ENCODE measurements at places on chromosomes 3 and 15.

DNA sequence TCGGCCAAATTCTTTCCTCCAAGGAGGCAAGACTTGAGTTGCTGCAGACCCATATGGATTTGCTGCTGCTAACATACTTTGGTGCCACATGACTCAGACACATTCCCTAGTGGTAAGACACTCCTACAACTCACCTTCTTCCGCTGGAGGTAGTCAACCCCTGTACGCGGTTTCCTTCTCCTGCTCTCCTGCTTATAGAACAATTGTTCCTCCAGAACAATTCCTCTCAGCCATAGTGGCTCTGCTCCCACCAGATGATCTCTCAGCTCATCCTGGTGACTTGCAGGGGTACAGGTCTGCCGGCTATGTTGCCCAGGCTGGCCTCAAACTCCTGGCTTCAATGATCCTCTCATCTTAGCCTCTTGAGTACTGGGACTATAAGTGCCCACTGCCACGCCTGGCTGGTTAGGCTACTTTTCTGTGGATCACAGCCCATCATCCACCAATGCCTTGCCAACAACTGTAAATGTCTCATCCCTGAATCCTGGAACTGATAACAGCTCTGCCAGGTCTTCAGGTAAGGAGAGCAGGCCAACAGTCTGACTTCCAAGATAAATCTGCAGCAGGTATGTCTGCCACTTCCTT, 2.4 kb upstream of the CXCR6 start:
- DNase-seq = no peak

GRCh38 chr3:49237344-49237743, 39.7 kb downstream of the C3orf62 start:
- no peak for DNase-seq

DNA sequence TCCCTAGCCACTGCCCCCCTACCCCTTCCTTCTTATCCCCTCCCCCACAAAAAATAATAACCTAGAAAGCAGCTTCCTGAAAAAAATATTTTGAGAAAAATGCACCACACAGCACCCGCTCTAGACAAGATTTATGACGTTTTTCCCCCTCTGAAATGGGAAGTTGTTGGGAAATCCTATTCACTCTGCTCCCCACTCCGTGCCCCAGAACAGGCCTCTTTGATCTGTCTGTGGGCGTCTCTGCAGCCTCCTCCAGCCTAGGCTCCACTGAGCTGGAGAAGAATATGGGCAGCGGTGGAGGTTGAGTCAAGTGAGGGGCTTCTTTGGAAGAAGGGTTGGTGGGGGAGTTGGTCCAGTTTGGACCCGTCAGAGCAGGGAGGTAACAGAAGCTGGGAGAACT, 28.5 kb upstream of the POLG start:
- DNase-seq = no peak

DNA sequence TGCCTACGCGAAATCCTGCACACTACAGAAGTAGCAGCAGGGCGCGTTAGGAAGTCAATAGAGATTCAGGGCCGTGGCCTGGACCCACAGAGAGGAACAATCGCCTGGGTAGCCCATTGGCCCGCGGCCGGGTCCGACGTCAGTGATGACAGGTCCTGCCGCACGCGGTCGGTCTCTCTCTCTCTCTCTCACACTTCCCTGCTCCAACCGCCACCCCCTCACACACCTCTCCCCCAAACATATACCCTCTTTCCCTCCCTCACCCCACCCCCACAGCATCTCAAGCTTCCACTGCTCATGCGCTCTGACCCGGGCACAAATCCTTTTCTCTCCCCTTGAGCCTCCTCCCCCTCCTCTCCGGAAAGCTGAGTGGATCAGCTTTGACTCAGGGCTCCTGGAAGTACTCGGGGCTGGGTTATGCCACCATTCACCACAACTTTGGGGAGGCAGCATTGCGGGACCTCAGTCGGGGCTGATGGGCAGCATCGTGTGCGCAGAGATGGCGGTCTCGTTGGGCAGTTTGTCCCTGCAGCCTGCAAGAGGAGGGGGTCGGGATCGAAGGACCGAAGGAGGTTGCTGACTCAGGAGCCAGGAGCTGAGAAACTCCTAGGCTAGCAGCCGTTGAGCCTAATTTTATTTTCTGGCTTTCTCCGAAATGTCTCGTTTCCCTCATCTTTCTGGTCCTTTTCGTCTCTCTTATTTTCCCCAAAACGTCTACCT, 9.0 kb downstream of the ZIC4 start:
- DNase-seq = no peak

DNA sequence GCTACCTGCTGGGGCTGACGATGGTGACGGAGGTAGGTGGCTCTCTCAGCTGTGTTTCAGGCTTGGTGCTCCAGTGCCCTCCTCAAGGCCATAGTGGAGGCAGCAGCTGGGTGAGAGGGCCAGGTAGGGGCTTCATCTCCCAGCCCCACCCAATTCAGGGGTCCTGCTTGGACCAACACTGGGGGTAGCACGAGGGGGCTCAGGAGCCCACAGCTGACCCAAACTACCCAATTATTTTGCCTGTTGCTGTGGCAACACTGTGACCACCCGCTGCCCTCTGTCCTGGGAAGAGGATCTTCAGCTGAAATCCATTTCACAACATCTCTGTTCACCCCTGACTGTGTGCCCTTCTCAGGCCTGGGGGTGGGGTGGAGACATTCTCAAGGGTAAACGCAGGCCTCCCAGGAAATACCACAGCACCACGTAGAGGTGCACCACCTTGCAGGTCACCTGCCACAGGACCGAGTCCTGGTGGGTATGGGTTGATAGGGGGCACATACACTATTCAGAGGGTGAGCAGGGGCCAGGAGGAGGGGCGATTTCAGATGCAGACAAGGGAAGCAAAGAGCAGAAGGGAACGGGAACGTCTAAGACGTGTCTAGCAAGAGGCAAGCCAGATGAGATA, 62.7 kb downstream of the GRIP2 start:
- DNase-seq = no peak

GRCh38 chr15:75371486-75371885, 3.1 kb upstream of the MAN2C1 start:
- no peak for DNase-seq

DNA sequence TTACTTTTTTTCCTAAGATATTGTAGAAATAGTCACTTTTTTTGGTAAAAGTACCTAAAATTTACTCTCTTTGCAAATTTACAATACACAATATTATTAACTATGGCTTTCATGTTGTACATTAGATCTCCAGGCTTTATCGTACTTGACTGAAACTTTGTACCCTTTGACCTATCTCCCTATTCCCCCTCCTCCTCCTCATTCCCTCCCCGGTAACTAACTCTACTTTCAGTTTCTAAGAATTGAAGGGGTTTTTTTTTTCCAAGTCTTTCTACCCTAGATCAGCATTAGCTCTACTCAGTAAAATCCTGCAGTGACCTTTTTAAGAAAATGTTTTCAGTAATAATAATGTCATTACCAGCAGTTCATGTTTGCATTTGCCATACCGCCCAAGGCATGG, 10.1 kb downstream of the HACL1 start:
- no peak for DNase-seq

GRCh38 chr3:88003115-88003755, 55.6 kb downstream of the CGGBP1 start:
- DNase-seq = no peak

DNA sequence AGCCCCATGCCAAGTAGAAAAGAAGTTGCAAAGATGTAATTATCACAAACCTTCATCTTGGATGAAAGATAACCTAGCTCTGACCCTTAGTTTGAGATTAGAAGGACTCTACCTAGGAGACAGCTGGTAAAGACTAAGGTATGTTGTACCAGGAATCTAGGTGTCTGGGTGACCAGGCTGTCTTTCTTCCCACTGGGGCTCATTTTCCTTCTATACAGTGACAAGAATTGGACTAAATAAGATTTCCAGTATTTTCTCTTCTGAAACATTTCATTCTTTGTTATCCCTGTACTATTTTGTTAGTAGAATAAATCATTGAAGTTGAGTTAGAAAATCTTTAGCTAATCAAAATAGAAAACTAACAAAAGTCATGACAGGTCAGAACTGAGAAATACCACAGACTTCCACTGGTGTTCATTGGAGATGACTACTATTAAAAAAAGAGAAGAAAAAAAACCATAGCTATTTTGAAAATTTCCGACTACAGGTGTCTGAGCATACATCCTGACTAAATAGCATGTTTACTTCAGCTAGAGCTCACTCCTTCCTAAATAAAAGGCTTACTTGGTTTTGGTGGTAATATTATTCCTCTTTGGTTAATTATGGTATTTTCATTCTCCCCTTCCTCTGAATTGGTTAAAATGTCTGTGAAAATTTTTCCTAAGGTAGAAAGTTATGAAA, 10.1 kb downstream of the TGFBR2 start:
- DNase-seq = no peak

DNA sequence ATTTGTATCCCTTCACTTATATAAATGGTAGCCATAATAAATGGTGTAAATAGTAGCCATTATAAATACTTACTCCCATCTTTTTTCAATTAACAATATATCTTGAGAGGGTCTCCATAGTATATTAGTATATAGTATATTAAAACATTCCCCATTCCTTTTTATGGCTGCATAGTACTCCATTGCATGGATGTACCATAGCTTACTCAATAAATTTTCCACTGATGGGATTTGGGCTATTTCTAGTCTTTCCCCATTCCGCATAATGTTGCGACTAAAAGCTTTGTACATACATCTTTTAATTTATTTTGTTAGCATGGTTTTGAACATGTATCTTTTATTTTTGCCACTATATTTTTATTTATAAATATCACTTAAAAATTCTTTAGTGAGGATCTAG, 366.3 kb downstream of the IL20RB start:
- DNase-seq = no peak

Measured in amygdala (tissue), 56 donors.